ENCODE measurements at places on chromosomes 7 and 10.

- DNase-seq: no peak
Observed at GRCh38 chr10:130403153-130404075, 267.2 kb downstream of the GLRX3 start.

- no peak for DNase-seq
Observed at GRCh38 chr7:132135746-132136385, 440.4 kb downstream of the PLXNA4 start.

GRCh38 chr7:7251742-7252141, 69.4 kb downstream of the C1GALT1 start:
- no peak for DNase-seq

GRCh38 chr7:99485094-99485493, 12.4 kb downstream of the ZNF789 start:
- DNase-seq: no peak

DNA sequence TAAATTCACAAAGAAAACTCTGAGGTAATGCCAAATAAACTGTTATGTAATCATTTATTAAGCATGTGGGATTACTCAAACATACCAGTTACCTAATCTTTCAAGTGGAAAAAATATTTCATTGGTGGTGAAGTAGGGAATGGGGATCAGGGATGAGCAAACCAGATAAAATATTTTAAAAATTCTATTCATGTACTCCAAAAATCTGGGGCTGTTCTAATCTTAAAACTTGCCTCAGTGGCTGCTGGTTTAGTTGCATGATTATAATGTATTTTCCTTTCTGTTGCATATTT, 19.5 kb downstream of the LMOD2 start:
- no peak for DNase-seq

DNA sequence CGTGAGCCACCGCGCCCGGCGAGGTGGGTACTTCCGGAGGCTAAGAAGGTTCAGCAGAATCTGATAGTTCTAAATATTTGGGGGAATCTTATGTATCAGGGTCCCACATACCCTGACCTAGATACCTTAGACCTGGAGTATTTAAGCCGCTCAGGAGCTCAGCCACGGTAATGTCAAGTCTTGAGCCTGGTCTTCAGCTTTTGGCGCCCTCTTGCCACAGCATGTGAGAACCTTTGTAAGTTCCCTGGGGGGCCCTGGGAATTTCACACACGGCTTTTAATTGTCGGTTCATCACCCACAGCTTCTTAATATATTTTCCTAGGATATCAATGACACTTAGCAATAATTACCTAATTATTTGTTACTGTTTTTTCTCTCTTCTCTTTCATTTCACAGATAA, 324.3 kb upstream of the GALNT17 start:
- DNase-seq: no peak

- DNase-seq: no peak
Observed at GRCh38 chr10:14456870-14457266, 126.1 kb upstream of the FRMD4A start.

GRCh38 chr10:49268185-49268584, 30.8 kb upstream of the C10orf71 start:
- DNase-seq: no peak

DNA sequence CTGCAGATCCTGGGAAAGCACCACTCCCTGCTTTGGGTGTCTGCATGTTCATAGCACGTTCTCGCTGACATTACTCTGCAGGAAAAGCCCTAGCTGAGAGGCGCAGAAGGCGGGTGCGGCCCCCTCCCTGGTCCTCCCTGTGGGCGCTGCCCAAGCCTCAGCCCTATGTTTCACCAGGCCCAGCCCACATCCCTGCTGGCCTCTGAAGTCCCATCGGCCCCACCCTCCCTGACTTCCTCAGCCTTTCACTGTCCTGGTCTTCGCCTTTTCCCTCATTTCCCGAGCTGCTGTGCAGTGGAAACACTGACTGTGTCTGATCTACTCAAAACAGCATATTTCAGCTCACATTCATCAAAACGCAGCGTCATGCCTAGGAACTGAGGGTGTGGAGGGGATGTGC, 36.3 kb upstream of the DIP2C start:
- no peak for DNase-seq

DNA sequence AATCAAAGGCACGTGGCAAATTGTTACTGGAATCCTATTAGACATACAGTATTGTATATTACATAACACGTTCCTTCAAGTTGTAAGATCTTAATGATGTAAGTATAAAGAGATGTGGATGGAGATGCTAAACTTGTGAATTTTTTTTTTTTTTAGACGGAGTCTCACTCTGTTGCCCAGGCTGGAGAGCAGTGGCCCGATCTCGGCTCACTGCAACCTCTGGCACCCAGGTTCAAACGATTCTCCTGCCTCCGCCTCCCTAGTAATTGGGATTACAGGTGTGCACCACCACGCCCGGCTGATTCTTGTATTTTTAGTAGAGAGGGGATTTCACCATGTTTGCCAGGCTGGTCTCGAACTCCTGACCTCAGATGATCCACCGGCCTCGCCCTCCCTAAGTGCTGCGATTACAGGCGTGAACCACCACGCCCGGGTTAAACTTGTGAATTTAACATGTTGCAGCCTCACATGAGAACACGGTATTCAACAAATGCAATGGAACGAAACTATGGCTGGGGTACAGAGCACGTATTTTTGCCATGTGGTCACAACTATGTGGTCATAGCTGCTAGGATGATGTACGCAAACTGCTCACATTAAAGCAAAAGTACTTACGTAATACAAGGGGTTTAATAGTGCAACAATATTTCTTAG, 818 bp upstream of the SUPV3L1 start:
- no peak for DNase-seq

GRCh38 chr10:119725828-119726675, at the start of gene INPP5F:
INPP5F (plus strand) TSS chr10:119726050; CDS start chr10:119726263, 213 bp downstream.
- peak; percentile 90 for DNase-seq

GRCh38 chr7:19463581-19463980, 245.3 kb downstream of the POLR1F start:
- no peak for DNase-seq

- no peak for DNase-seq
Observed at GRCh38 chr7:11784769-11785536, 47.0 kb downstream of the THSD7A start.

DNA sequence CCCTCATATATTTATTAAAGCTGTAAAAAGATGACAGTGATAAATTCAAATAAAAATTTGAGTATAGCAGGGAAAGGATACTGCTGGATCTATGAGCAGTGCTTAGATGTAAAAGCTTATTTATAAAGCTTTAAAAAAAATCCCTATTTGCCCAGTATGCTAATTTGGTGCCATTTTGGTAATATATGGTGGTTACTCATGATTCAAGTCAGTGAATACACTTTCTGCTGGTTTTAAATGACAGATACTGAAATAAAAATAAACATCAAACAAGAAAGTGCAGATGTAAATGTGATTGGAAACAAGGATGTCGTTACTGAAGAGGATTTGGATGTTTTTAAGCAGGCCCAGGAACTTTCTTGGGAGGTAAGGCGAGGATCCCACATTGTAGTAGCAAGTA, 134.4 kb upstream of the SAMD8 start:
- no peak for DNase-seq

DNA sequence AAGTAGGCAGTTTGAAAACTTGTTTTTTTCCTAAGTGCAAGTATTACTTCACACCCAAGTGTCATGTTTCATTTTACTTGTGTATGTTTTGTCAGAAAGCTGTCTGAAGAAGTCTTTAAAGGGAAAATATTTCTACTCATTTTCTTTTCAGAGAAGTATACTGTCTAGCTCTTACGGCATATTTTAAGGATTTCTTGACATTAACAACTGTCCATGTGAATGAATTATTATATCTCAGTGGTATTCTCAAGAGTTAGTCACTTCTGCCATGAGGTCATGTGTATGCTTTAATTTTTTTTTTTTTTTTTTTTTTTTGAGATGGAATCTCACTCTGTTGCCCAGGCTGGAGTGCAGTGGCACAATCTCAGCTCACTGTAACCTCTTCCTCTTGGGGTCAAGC, 229.5 kb downstream of the BICC1 start:
- DNase-seq: no peak

- DNase-seq: no peak
Observed at GRCh38 chr10:7153750-7154149, 257.1 kb downstream of the SFMBT2 start.

DNA sequence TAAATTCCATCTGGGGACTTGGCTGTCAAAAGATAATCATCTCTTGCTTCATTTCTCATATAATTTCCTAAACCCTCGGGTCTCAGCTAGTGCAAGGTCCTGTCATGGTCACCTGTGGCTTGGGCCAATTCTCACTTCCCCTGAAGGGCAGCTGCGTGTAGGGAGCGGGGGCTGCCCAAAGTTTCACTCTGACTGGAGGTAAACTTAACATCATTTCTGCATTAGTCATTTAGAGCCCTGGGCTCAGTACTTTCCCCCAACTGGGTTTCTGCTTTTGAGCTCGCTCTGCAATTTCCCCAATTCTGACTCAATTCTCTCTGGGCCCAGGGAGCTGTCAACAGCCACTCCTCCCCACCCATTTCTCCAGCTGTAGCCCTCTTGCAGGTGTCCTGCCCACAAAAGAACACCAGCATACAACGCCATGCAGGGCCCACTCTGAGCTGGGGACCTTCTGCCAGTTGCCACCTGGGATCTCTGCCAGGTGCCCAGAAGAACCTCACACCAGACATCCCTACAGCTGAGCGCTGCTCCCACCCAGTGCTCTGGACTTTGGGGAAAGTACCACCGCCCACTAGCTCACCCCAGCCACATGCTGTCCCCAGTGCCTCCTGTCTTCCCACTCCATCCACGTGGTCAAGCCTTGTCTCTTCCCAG, 37.9 kb downstream of the VOPP1 start:
- no peak for DNase-seq

- DNase-seq: no peak
Observed at GRCh38 chr10:129936923-129937300, 27.2 kb downstream of the EBF3 start.

DNA sequence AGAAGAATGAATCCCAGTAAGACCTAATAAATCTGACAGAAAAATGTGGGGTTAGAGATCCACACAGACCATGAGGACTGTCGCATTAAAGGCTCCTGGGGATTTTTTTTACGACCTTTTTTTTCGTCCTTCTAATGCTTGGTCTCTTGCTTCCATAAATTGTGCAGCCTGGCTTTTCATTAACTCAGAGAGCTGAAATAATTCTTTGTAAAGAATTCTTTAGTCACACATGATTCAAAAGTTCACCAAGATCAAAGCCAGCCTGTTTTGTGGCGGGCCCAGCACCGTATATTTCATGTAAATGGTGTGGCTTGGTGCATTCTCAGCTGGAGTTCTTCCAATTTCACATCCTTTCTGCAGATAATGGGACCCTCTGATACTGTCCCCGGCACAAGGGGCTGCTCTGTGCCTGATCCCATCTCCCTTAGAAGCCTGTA, 206.6 kb upstream of the BMPER start:
- no peak for DNase-seq

DNA sequence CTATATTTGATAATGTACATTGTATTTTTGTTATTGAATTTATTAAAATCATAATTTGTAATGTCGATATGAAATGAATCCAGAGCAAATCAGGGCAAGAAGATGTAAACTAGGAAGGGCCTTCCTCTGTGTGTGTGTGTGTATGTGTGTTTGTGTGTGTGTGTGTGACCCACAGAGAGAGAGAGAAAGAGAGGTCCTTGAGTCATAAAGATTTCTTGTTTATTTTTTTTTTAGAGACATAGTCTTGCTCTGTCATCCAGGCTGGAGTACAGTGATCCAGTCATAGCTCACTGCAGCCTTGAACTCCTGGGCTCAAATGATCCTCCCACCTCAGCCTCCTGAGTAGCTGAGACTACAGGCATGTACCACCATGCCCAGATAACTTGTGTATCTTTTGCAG, 50.7 kb downstream of the INPP5F start:
- no peak for DNase-seq

GRCh38 chr7:51308696-51309095, 7.9 kb downstream of the COBL start:
- DNase-seq: no peak

- no peak for DNase-seq
Observed at GRCh38 chr7:27641581-27642230, 21.0 kb downstream of the HIBADH start.

- DNase-seq: no peak
Observed at GRCh38 chr7:29146057-29146706, at the start of gene CPVL. CPVL (minus strand) TSS chr7:29146537; CDS start chr7:29121061, 25,476 bp downstream.
